Mucosa of descending colon (tissue), 3 donors: ENCODE measurements at places on chromosomes 2 and 18.

DNA sequence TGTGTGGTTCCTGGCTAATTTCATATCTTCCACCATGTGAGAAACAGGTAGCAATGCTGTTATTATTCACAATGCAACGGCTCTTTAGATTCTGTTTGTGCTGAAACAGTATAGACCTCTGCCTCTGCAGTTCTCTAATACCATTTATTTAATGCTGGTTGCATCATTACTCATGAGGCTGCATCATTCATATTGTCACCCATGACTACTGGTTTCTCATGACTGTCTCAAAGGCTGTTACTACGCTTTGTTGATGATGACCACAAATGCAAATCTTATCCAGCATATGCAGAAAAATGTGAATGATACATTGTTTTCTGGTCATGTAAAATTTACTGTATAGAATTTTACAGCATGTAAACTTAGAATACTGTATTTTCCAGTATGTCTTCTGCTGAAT lies 22.5 kb downstream of the CAVIN2 start:
- DNase-seq = no peak

GRCh38 chr2:176445956-176446355 lies 176.7 kb downstream of the MTX2 start:
- no peak for DNase-seq

- DNase-seq = no peak
These were observed 733.5 kb downstream of the SOCS6 start for GRCh38 chr18:71022389-71022788.

GRCh38 chr2:191533693-191534180 lies 144.2 kb upstream of the NABP1 start:
- no peak for DNase-seq

GRCh38 chr2:177893880-177894279 lies 178.7 kb downstream of the PDE11A start:
- DNase-seq = no peak

GRCh38 chr2:40439473-40439872 lies 12.4 kb downstream of the SLC8A1 start:
- DNase-seq = no peak

GRCh38 chr2:217833439-217833838 lies 169.4 kb downstream of the TNS1 start:
- DNase-seq = no peak

- DNase-seq = no peak
These were observed 47.8 kb upstream of the CREB1 start for GRCh38 chr2:207481924-207482323.

GRCh38 chr2:174597009-174597344 lies 627 bp downstream of the WIPF1 start:
- DNase-seq = no peak

DNA sequence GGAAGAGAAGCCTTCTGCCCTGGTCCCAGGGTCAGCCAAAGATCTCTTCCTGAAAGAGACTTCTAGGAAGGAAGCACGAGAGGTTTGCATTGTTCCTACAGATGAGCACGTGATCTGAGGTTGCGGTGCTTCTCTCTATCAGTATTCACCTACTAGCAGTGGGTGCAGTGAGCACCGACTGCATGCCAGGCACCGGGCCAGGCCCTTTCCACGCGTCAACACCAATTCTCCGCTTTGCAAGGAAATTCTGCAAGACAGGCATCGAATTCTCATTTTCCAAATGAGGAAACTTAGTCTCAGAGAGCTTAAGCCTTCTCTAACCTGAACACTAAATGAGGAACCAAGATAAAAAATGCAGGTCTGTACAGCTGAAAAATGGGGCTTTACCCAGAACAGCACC lies 151.5 kb upstream of the MYCN start:
- no peak for DNase-seq

DNA sequence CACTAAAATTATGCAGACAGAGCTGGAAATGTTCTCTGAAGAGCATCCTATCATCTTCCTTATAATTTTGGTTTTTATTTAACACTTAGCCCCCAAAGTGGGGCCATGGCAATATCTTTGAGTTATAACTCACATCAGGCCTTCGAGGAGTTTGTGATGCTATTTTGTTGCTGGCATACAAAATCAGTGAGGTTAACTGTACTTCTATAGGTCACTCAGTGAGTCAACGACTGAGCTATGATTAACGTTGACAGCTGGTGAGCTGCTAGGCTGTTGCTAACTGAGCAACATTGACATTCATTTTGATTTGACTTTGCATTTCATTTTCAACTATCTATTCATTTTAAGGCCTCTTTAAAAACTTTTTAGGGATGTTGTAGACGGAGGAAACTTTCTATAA lies 50.0 kb downstream of the GPD2 start:
- no peak for DNase-seq

DNA sequence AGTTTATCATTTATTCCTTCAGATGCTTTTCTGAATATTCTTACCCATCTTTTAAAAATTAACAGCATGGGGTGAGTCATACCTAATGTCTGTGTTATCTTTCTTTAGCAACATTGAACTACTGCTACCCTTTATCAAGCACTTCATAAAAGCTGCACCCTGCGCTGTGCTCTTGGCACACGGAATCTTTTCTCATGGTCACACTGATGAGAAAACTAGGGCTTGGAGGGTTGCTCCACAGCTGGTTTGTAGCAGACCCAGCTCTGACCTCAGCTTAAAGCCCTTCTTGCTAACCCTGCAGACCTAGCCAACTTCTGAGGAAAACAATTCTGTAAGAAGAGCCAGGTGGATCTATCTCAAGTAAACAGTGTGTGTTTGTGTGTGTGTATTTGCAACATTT lies 106.3 kb downstream of the RNF144A start:
- no peak for DNase-seq

DNA sequence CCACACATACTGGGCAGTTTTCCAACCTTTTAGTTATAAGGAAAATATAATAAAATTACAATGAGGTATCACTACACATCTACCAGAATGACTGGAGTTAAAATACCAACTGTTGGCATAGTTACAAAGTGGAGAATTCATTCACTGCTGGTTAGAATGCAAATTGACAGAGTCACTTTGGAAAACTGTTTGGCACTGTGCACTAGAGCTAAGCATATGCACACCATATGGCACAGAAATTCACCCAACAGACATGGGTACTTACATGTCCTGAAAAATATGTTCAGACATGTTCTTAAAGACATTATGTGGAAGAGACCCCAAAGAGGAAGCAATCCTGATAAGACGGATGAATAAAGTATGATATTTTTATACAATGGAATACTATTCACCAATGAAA lies 686.1 kb upstream of the RAB6C start:
- no peak for DNase-seq

DNA sequence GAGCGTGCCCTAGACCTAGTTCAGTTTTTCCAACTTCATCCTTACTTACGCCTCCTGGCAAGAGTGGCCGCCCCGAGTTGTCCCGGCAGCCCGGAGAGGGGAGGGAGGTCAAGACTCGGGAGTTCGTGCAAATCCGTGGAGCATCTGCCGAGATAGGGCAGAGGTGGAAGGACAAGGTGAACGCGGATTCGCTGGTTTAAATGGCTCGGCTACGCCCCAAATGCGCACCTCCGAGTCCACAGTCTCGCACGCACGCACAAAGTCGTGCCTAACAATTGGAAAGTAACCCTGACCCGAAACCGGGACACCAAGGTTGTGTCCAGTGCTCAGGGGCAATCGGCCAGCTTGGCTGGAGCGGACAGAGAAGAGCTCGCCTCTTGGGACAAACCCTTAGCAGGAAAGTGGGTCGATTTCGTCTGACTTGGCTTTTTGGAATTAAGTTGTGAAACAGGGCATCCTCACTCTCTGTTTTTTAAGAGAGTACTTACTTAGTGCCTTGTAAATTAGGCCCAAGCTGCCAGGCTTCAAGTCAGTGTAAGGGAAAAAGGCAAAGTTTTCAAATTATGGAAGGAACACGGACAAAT lies 726 bp upstream of the SS18 start:
- DNase-seq = peak; percentile 66

DNA sequence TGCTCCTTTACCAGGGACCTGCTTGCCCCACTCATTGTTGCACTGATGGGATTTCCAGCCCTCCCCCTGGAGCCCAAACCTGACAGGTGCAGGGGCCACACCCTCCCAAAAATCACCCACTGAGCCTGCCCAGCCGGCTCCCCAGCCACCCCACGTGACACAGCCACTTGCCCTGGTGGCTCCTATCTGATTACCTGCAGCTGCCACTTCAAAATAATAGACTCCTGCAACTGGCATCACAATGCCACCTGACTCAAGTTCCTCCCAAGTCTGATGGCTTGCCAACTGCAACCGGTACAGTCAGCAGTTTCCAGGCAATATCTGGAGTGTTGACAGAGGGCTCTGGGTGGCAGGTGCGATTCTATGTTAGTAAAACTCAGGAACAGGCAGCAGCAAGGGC lies 66.2 kb downstream of the CRACDL start:
- peak; percentile 83 for DNase-seq

DNA sequence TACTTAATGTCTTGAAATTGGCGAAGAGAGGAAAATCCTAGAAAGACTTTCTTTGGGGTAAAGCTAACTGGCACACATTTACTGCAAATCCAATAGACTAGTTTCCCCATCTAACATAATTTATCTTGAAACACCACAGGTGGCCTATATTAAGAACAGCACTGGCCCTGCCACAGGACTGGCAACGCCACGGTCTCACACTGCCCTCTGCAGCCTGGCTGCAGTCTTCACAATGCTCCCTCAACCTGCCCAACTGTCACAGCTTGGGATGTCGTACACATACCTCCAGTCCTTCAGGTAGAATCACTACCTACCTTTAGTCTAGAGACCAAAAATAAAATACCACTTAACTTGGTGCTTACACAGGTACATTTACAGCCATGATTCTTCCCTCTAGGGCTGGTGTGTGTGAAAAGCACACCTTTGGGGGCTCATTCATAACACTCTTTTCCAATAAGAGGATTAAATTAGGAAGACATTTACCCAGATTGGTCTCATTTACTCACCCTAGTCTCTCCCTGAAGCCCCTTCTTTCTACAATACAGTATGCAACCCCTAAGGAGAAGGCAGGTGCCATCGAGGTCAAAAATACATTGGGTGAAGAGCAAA lies 222.2 kb downstream of the C1D start:
- DNase-seq = peak; percentile 53

GRCh38 chr2:158650646-158651357 lies 144.3 kb upstream of the DAPL1 start:
- no peak for DNase-seq

GRCh38 chr18:73249030-73249429 lies 381.2 kb upstream of the NETO1 start:
- DNase-seq = no peak

DNA sequence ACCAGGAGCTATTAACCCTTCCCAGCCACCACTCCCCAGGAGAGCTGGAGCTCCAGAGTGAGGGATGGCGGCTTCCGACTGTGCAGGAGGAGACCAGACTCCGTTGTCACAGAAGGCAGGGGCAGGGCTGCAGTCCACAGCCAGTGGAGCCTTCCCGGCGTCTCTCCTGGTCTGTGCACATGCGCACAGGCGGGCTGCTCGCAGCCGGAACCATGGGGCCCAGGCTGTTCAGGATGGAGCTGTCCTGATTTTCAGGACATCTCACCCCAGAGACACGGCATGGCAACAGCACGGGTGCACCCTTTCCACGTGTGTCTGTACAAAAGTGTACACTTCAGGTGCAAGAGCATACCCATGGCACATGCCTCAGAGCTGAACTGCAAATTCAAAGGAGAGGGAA lies 28.9 kb downstream of the EIPR1 start:
- DNase-seq = no peak

GRCh38 chr2:43762286-43762685 lies 11.6 kb upstream of the DYNC2LI1 start:
- DNase-seq = no peak

- no peak for DNase-seq
These were observed 65.9 kb upstream of the ITM2C start for GRCh38 chr2:230798769-230799399.

GRCh38 chr2:38013158-38013752 lies 62.7 kb downstream of the CYP1B1 start:
- DNase-seq = no peak

- DNase-seq = no peak
These were observed 168.8 kb downstream of the SMAD7 start for GRCh38 chr18:48781988-48782363.

DNA sequence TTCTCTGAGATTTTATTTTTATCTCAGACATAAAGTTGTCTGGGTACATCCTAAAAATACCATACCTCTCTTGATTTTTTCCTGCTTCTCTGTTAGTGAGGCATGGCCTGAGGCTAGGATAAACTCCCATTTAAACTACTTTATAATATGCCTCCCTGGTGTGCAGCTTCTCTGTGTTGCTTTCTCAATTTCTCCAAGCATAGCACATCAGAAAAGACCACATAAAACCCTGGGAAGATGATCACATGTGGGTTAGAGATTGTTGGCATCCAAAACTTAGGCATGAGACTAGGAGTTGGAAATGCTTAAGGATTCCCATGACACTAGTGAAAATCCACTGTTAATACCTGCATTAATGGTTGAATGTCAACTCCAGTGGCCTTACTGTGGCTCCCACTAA lies 254.6 kb downstream of the RND3 start:
- DNase-seq = no peak

- DNase-seq = no peak
These were observed 98.7 kb downstream of the TCF4 start for GRCh38 chr18:55489034-55489986.

DNA sequence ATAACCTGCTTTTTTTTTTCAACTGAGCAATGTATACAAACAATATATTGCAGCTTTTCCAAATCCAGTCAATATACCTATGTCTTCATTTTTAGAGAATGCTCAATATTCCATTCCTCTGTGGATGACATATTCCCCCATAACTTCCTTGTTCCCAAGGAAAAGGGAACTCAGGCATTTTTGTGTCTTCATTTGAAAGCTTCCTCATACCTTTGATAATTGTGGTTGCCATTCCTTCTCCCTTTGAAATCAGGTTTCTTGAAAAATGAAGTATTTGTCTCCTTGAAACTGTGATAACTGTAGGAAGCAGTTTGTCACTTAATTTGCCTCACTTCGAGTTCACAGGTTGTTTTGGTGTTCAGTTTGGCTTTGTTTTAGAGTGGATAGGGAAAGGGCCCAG lies 13.5 kb downstream of the ELAC1 start:
- DNase-seq = no peak

- no peak for DNase-seq
These were observed 8.9 kb downstream of the BOLA3 start for GRCh38 chr2:74138600-74139323.

DNA sequence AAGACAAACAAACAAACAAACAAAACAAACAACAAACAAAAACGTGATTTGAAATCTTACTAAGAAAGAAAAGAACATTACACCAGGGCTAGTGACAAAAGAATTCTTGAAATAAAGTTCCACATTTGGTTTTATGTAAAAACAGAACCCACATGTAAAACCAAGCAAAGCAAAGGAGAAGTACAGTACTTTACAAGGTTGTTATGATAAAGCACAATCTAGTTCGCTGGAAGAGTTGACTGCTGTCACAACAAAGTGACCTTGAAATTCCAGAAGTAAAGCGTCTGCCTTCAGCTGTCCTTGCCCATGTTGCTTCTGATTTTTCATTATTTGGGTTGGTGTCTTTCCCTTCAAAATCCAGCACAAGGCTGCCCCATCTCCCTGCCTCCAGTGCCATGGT lies 94.8 kb upstream of the CYRIA start:
- DNase-seq = no peak

GRCh38 chr2:71129902-71130151 lies 202 bp downstream of the MCEE start:
- no peak for DNase-seq

GRCh38 chr2:182261860-182262387 lies 164.9 kb downstream of the PDE1A start:
- DNase-seq = no peak

- DNase-seq = no peak
These were observed 53.6 kb upstream of the PKDCC start for GRCh38 chr2:41994233-41994637.

- DNase-seq = no peak
These were observed 42.4 kb upstream of the ACKR3 start for GRCh38 chr2:236527159-236527630.

GRCh38 chr2:233280114-233280693 lies 27.4 kb upstream of the SAG start:
- DNase-seq = no peak
